ENCODE measurements at places on chromosomes 7 and 10.
A peak's percentile ranks its signal among the peaks of the same experiment; 100 is the strongest.

- DNase-seq = peak; percentile 38
Measured at GRCh38 chr10:14536241-14537213, 205.8 kb upstream of the FRMD4A start.

DNA sequence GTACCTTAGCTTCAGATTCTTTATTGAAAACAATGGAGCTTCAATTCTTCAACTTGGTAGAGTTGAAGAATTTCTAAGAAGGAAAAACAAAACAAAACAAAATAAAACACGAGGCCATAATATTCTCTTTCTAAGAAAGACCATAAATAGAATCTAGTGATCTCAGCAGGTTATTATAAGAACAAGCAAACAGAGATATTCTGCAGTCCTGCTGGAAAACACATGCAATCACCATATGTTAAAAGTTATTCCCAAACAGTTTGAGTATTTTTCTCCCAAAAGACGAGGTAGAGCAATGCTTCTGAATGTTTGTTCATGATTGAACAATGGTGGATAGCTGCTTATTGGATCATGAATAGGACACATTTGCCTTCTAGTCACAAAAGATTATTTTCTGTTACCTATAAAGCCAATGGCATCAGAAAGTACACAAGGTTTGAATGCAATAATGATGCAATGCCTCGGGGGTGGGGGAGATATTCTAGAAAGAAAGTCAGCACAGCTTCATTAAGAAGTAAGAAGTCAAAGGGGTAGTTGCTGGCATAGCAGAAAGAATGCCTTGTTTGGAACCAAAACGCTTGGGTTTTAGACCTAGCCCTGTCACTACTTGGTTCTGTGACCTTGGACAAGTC is 59.3 kb downstream of the CREB3L2 start:
- DNase-seq = no peak

- no peak for DNase-seq
Measured at GRCh38 chr7:121621937-121622336, 225.8 kb upstream of the FAM3C start.

- peak; percentile 31 for DNase-seq
Measured at GRCh38 chr7:94012746-94013145, 8.6 kb upstream of the BET1 start.

GRCh38 chr7:158834878-158835784 is 5.8 kb upstream of the ESYT2 start:
- no peak for DNase-seq

DNA sequence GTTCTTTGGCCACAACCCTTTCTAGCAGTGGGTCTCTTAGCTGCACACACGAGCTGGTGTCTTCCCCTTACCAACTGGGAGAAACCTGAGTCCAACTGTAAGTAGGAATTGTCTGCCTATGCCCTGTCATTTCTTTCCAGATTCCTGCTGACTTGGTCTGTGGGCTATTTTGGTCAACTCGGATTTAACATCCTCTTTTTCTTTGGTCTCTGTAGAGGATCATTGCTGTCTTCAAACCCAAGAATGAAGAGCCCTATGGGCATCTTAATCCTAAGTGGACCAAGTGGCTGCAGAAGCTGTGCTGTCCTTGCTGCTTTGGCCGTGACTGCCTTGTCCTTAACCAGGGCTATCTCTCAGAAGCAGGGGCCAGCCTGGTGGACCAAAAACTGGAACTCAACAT is 10.3 kb downstream of the PI4K2A start:
- no peak for DNase-seq

- DNase-seq = no peak
Measured at GRCh38 chr10:131810036-131810804, 90.6 kb upstream of the PPP2R2D start.

GRCh38 chr10:49512121-49512809 is 26.7 kb downstream of the ERCC6 start:
- peak; percentile 30 for DNase-seq

- DNase-seq = no peak
Measured at GRCh38 chr7:21305455-21306235, 122.2 kb upstream of the SP4 start.

GRCh38 chr7:3588341-3588740 is 287.3 kb downstream of the SDK1 start:
- no peak for DNase-seq

DNA sequence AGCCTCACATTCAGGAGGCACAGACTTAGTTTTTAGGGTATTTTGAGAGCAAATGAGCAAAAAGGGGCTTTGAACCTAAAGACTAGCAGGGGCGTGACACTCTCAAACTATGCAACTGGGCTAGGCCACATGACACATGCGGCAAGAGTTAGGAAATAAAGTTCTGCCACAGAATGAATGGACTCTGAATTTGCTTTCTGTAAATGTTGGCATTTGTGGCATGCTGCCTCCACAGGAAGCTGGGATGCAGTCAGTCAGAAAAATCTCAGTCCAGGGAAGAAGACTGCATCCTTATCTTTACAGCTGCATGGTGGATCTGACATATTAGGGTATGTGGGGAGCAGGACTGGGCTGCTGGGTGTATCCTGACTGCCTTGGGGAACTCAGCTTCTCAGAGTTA is 181.0 kb downstream of the COBL start:
- DNase-seq = no peak

DNA sequence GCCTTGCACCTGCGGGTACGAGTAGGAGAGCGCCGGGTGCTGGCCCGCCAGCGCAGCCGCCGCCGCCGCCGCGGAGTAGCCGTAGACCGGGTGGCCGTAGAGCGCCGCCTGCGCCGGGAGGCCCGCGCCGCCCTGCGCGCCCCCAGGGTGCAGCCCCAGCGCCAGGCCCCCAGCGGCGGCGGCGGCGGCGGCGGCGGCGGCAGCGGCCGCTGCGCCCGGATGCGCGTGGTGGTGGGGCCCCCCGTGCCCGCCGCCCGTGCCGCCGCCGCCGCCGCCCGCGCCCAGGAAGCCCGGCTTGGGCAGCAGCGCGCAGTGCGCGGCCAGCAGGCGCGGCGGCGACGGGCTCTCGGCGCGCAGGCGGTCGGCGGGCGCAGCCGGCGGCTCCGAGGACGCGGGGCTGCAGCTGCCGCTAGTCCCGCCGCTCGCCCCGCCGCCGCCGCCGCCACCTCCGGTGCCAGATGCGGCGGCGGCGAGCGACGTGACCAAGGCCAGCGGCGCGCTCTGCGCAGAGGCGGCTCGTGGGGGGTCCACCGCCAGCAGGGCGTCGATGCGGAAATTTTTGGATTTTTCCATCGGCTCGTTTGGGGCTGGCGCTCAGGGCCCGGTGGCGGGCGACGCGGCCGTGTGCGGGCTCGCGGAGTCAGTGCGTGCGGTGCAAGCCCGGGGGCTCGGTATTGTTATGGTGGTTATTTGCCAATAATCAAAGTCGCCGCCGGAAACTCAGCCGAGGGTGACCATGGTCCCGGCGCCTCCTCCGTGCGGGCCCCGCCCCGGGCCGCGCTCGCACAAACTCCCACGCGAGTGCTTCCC is 480 bp downstream of the MNX1 start:
- no peak for DNase-seq

DNA sequence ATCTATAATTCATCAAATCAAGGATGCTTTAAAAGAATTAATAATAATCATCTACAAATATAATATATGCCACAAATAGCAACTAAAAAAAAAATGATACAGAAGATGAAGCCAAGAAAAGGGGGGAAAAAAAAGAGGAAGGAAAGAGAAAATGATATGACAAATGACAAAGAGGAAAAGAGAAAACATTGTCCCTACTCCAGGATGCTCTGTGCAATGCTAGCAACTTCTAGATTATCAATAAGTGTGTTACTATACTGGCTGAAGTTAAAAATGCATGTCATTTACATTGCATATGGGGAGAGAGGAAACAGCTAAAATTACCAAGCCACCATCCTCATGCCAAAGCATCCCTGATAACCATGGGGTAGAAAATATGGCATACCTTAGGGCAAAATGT is 104.2 kb downstream of the SFMBT2 start:
- no peak for DNase-seq

DNA sequence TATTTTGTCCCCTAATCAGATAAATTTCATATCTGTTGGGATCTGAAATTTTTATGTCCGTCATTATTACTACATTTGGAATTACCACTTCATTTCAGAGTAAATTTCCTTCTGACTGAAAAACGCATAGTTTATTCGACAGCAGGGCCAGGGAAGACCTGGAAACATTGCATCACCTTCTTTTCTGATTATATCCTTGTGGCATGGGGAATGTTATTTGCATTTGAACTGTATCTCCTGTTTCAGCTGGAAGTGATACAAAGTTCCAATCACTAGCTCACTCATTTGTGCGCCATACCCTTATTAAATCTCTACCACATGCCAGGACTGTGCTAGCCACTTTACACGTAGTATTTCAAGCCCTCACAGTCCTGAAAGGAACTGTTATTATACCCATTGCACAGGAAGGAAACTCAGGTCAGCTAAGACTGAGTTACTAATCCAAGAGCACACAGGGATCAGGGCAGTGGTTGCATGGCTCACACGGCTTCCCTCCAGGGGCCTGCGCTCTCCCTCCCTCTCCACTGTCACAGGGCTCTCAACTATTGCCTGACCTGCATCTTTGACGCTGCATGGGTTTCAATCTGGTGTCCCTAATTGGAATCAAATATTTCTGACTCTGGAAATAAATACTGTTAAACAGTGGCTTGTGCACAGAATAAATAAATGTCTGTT is 84.4 kb upstream of the NANOS1 start:
- DNase-seq = no peak

GRCh38 chr7:107035446-107035845 is 9.1 kb upstream of the PRKAR2B start:
- no peak for DNase-seq

GRCh38 chr7:76318488-76319353 is 16.2 kb downstream of the HSPB1 start:
- peak; percentile 84 for DNase-seq

- no peak for DNase-seq
Measured at GRCh38 chr7:156376317-156376716, 264.3 kb upstream of the RNF32 start.

DNA sequence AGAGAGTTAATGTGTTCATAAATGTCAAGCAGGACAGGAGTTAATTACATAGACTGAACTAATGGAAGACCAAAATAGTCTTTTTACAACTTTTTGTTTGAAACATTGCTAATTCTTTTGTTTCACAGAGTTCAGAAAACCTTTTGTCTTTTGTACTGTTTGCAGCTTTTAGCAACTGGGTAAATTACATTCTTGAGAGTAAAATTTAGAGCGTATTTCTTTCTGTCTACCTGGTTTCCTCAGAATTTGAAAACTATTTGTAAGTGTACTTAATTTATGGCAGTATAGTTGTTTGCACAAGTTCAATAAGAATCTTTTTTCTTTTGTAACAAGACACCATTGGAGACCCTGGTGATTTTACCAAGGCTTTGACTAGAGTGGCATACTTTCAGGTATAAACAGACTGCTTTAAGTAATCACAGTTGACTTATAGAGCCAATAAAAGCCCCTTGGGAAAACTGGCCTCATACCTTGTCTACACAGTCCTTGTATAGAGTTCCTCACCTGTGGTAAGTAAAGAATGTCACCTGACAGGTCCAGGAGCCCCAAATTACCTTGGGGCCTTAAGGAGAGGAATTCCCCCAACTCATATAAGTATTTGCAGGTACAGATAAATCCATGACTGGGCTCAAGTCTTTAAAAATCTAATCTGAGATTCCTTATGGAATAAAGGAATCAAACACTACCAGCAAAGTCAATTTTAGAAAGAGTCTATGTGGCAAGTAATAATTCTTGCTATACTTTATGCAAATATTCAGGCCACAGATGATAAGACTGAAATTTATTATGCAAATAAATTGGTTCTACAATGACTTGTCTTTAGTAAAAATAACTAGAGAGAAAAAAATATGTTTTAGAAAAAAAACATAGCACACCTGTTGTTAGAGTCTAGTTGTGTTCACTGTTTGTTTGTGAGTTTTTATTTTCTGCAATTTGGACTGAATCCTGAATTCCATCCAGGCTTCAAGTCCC is 23.6 kb upstream of the CREB3L2 start:
- no peak for DNase-seq

DNA sequence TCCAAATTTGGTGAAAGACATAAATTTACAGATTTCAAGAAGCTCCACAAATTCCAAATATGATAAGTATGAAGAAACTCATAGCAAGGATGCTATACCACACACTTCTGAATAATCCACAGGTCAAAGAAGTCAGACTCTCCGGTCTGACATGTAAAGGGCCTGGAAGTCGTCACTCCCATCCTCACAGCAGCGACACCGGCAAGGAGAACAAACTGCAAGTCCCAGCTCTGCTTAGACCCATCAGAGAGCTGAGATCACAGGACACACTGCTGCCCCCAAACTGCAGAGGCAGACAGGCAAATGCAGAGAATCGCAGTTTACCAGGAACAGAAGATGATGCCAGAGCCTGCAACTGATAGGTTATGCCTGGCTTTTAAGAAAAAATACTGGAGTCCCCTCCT is 62.0 kb downstream of the AMZ1 start:
- DNase-seq = no peak

GRCh38 chr7:91843831-91844230 is 36.7 kb downstream of the MTERF1 start:
- DNase-seq = no peak

DNA sequence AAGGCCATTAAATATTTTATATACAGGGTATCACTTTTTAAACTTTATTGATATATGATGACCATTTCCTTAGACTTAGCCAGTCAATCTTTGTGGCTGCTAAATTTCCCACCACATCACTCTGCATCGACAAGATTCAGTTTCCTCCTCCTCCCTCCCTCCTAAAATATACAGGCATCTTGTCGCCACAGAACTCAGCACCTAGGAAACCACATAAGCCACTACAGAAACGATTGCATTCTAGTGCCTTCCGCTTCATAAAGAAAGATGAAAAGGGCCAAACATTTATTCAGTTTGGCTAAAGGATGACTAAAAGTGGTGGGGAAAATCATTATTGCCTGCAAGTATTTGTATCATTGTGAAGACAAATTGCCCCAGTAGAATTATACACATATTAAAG is 30.7 kb downstream of the ERCC6 start:
- DNase-seq = no peak

DNA sequence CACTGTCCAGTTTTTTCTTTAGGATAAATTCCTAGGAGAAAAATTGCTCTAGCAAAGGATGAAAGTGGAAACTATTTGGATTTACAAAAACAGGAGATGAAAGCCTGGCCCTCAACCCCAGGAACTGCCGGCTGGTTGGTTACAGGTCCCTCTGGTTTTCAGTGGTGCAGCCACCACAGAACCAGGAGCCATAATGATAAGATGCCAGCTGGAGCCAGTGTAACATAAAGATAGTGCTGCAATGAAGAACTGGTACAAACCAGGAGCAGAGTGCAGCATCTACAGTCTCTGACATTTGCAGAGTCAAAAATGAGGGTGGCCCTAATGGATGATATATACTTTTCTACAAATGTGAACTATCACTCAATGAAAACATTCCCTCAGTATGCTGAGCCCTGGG is 20.4 kb upstream of the NUP42 start:
- no peak for DNase-seq

GRCh38 chr10:127148066-127148932 is 48.1 kb downstream of the INSYN2A start:
- no peak for DNase-seq

Measured in hematopoietic multipotent progenitor cell (in vitro differentiated cells).